T-helper 2 cell (primary cell): ENCODE measurements at places on chromosomes 11 and 22.

DNA sequence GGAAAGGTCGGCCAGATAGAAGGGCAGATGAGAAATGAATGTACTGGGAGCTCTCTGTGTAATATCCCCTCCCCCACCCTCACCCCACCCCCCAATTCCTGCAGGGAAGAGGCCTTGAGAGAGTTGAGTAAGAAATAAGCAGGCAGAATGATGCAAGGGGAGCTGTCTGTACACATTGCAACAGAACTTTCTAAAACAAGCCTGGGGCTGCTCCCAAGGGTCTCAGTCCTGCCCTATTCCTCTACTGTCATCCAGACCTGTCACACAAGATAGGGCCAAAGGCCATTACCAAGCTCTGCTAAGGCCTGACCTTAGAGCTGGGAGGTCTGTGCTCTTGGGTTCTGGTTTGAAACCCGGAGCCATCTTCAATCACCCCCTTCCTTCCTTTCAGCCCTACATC is 5.7 kb upstream of the DGAT2 start:
- no peak for DNase-seq

- DNase-seq: no peak
Measured at GRCh38 chr11:116980136-116980793, 118.0 kb downstream of the SIK3 start.

GRCh38 chr22:42343121-42343454 is 72.6 kb upstream of the TCF20 start:
- peak; percentile 24 for DNase-seq

DNA sequence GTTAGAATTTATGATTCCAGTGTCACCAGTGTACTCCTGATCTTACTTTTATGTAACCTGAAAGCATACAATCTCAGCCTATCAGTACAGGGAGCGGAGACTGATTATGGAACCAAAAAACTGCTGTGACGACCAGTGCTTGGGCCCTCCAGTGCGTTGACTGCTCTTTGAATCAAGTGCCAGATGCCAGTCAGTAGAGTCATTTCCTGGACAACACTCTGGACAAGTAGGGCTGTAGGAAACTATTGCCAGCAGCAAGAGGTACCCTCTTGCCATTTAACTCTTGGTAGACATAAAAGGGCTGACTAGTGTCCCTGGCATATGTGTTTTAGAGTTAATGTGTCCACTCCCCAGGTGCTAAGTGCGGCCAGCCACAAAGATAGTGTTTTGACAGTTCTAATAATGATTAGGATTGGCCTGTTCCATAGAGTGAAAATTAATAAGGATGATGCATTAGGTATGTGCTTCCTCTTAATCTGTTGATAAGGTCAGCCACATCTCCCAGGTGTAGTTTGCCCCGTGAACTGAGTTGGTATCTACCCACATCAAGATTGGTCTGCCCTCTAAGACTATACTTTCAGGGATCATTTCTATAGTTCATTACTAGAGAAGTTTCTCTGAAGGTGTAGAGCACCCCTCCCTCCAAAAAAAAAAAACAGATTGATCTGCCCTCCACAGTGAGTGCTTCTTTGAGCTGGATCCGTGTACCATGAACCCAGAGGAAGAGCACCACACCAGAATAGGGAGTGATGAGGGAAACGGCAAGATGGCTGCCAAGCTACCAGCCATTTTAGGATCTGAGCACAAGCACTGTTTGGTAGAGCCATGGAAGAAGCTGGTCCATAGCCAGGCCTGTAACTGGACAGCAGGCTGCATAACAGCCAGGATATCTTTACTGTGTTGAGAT is 20.7 kb upstream of the AIFM3 start:
- no peak for DNase-seq

DNA sequence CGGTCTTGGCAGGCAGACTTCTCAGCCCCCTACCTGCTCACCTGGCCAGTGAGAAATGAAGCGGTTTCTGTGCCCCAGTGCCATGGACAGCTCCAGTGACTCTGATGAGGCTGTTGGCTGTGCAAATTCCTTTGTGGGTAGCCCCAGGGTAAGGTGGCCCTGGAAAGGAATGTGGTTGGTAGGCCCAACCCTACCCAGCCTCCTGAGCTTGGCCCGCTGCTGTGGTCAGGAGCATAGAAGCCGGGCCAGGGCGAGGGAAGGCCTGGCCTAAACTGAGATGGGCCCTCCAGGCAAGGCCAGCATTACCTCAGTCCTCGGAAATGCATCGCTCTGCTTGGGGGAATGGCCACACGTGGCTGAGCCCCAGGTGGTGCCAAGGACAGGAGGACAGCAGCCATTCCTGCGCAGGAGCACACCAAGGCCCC is 16.9 kb downstream of the DAGLA start:
- DNase-seq: no peak

DNA sequence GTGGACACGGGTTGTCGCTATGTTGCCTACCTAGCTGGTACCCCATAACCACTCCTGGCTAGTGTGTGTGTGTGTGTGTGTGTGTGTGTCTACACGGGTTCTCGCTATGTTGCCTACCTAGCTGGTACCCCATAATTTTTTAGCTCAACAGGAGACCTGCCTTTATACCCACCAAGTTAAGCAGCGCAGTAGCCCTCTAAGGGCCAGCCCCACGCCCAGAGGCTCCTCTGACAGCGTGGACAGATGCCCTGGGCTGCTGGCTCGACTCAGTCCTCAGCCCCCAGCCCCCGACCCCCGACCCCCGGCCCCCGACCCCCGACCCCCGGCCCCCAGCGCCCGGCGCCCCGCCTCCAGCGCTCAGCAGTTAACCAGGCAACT is 351 bp upstream of the AKIP1 start:
- DNase-seq: no peak

DNA sequence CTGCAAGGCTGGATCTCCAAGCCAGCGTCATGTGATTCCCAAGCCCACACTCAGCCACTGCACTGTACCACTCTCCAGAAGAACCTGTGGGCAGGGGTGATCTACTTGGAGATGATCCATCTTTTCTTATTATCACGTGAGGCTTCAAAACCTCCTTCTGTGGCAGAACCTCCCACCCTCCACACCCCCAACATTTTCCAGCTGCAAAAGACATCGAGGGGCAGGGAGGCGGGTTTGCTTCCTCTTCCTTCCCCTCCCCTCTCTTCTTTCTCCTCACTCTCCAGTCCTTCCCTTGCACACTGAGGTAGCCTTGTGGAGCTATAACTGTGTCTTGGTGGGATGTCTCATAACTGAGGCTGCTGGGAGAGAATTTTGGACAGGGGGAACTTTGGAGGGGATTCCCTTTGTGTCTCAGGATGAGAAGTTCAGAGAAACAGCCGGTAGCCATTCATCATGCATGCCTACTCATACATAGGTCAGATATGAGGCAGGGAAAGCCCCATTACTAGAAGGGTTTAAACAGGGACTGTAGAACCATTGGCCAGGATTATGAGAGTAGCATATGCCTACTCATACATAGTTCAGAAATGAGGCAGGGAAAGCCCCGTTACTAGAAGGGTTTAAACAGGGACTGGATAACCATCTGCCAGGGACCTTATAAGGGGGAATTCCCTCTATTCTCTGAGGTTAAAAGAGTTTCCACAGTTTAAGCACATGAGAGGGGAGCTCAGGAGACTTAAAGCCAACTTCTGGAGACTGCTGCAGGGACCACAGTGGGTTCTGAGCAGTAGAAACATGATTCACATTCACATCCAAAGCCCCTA is 420.7 kb upstream of the CADM1 start:
- DNase-seq: no peak

DNA sequence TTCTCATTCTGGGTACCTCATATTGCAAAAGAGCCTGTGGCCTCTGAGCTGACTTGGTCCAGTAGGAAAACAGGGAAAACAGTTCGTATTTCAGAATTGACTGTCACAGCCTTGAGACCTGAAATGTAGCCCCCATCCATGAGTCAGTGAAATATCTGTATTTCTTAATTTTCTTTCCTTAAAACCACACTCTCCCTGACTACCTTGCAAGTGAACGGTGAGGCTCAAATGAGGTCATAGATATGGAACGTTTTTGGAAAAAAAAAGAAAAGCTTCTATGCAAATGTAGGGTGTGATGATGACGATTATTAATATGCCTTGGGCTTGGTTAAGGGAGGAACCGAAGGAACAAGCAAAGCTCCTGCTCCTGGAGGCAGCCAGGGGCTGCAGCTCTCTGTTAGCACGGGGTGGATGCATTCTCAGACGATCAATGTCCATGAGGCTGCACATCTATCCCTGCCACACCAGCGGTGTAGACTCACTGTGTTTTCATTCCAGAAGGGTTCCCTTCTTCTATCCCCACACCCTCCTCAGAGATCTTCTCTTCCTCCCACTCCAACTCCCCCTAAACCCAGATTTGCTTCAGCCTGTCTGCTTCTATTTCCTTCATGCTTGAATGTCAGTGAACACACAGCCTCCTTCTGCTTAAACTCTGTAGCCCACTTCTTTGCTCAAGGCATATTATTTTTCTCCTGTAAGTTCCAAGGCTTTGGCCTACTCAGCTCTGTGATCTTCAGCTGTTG is 29.2 kb upstream of the SCN3B start:
- no peak for DNase-seq

- DNase-seq: no peak
Measured at GRCh38 chr11:64444838-64445441, 86.0 kb downstream of the RPS6KA4 start.

DNA sequence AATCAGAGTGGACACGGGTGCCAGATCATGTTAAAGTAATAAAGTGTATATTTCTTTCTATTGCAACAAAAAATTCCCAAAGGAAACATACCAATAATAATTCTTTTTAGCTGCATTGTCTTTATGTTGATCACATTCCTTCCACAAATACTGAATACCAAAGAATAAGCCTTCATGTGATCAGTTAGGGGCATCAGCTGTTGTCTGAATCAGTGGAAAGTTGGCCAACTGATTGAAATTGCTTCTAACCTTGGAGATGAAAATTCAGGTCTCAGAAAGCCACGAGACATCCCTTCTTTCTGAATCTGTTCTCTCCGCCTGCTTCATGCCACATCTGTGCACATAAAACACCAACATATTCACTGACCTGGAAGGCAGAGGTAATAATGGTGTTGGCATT is 785.2 kb downstream of the KCNA4 start:
- DNase-seq: no peak

- no peak for DNase-seq
Measured at GRCh38 chr11:1126491-1126926, 31.2 kb upstream of the MUC5AC start.
